ENCODE measurements at places on chromosomes 3 and 15. TPM values are rescaled to one million over a fixed set of nuclear protein-coding genes. Genes with fewer than 3 reads are reported as not detected.

IL12A gene
- total RNA-seq, result not detected

SNTN gene
- 0.24 TPM for total RNA-seq

GATA2 gene
- 17.7 TPM for total RNA-seq

PLSCR5 gene
- total RNA-seq, result 3.0 TPM

DTX3L gene
- total RNA-seq, result 0.33 TPM

- no peak for DNase-seq
- no peak overlapping the region for H3K27ac ChIP-seq
- peaks cover 8% of the 10 kb centered on the region for H3K4me1 ChIP-seq
- H3K27me3 ChIP-seq, result no peaks in the 10 kb centered on the region
- H3K4me3 ChIP-seq, result no peak overlapping the region
- H3K36me3 ChIP-seq, result no peaks in the 10 kb centered on the region
Measured at GRCh38 chr3:171821044-171821443, 10.8 kb upstream of the PLD1 start.

DNA sequence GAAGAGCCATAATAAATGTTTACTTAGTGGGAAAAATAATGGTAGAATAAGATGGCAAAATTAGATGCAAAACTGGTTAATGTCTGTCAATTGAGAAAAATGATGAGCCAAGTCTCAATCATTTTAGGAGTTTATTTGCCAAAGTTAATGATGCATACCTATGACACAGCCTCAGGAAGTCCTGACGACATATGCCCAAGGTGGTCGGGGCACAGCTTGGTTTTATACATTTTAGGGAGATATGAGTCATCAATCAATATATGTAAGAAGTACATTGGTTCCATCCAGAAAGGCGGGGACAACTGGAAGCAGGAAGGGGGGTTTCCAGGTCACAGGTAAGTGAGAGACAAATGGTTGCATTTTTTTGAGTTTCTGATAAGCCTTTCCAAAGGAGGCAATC is 31.5 kb downstream of the CLEC3B start:
- DNase-seq, result no peak
- no peaks in the 10 kb centered on the region for H3K27me3 ChIP-seq
- H3K4me1 ChIP-seq, result no peaks in the 10 kb centered on the region
- H3K27ac ChIP-seq, result no peak overlapping the region
- H3K36me3 ChIP-seq, result no peaks in the 10 kb centered on the region

GRCh38 chr3:115975353-115975752 is 352.0 kb downstream of the GAP43 start:
- no peaks in the 10 kb centered on the region for H3K4me1 ChIP-seq
- H3K27ac ChIP-seq, result no peak overlapping the region
- no peaks in the 10 kb centered on the region for H3K36me3 ChIP-seq
- no peaks in the 10 kb centered on the region for H3K27me3 ChIP-seq
- peak; percentile 70 for DNase-seq
- H3K4me3 ChIP-seq, result no peak overlapping the region

DNA sequence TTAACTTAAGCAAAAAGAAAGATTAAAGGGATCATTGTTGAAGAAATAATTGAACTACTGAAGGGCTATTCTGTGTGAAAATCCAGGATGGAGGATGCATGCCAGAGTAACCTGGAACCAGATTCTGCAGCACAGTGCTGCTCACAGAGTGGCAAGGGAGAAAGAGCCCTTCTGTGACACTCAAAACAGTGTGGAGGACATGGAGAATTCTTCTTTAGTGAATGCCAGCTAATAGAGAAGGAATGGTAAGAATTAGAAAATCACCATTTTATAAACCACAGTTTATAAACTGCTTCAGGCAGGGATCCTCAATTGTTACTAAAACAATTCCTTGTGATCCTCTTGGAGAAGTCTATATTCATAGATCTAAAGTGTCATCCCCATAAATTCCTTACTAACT is 70.4 kb upstream of the ARHGEF26 start:
- no peak overlapping the region for H3K27ac ChIP-seq
- H3K4me1 ChIP-seq, result no peaks in the 10 kb centered on the region
- no peak for DNase-seq
- no peaks in the 10 kb centered on the region for H3K36me3 ChIP-seq
- no peak overlapping the region for H3K4me3 ChIP-seq
- no peaks in the 10 kb centered on the region for H3K27me3 ChIP-seq

- no peaks in the 10 kb centered on the region for H3K27me3 ChIP-seq
- peaks cover 7% of the 10 kb centered on the region for H3K36me3 ChIP-seq
- H3K4me1 ChIP-seq, result peaks cover 3% of the 10 kb centered on the region
- H3K4me3 ChIP-seq, result no peak overlapping the region
Measured at GRCh38 chr3:62566022-62566557, 192.7 kb upstream of the FEZF2 start.

GRCh38 chr3:56810577-56811545 is 9.1 kb upstream of the ARHGEF3 start:
- H3K27ac ChIP-seq, result no peak overlapping the region
- H3K27me3 ChIP-seq, result no peaks in the 10 kb centered on the region
- no peaks in the 10 kb centered on the region for H3K36me3 ChIP-seq
- H3K4me1 ChIP-seq, result no peaks in the 10 kb centered on the region

GRCh38 chr3:149080011-149080698 is 6.2 kb downstream of the HLTF start:
- no peak for DNase-seq
- H3K4me1 ChIP-seq, result no peaks in the 10 kb centered on the region
- no peak overlapping the region for H3K4me3 ChIP-seq

DNA sequence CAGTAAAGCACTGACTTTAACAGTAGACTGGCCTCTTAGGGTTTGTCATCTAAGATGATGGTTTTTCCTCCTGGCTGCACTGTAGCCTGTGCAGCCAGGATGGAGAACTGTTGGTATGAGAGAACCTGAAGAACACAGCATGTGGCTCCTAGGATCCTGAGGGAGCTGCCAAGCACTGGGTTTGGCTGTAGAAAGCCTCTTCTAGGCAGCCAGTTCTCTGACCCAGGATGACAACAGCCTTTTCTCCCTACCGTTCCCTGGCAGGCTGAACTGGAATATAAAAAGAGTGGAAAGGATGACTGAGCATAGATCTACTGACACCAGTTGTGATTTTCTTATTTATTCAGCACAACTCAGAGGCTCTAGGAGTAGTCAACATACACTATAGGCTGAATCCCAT is 34.3 kb upstream of the MANF start:
- H3K4me1 ChIP-seq, result no peaks in the 10 kb centered on the region
- DNase-seq, result no peak
- no peaks in the 10 kb centered on the region for H3K36me3 ChIP-seq
- H3K27ac ChIP-seq, result no peak overlapping the region
- H3K27me3 ChIP-seq, result no peaks in the 10 kb centered on the region
- H3K4me3 ChIP-seq, result no peak overlapping the region

DNA sequence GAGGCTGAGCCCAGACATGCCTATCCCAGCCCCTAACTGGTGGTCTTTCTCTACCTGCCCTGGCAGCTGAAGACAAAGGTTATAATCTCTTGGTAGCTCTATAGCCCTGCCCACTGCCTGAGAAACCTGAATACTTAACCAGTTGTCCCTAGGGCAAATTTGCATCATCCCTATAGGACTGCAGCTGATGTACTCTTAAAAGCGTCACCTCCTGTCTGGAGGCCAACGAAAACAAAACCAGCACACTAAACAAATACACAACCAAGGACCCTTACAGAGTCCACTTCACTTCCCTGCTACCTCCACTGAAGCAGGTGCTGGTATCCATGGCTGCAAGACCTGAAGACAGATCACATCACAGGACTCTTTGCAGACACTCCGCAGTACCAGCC is 98.0 kb downstream of the KCNAB1 start:
- no peaks in the 10 kb centered on the region for H3K4me1 ChIP-seq
- no peaks in the 10 kb centered on the region for H3K36me3 ChIP-seq
- H3K4me3 ChIP-seq, result no peak overlapping the region
- no peak overlapping the region for H3K27ac ChIP-seq
- DNase-seq, result no peak
- no peaks in the 10 kb centered on the region for H3K27me3 ChIP-seq

DNA sequence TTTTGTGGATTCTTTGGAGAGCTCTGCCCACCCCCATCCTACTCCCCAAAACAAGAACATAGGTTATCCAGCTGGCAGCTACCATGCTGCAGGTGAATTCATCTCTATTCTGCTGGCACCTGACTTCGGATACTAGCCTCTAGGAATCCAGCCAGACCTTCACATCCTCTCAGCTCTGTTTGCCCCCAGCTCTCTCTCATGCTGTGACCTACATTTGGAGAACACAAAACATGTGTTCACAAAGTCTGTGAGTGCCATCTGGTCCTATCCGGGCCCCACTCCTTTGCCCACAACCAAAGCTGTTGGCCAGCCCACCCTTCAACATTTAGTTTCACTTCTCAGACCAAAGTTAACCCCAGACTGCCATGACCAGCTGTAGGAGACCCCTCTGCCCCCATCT is 89.4 kb upstream of the C3orf80 start:
- no peaks in the 10 kb centered on the region for H3K36me3 ChIP-seq
- no peak overlapping the region for H3K4me3 ChIP-seq
- no peaks in the 10 kb centered on the region for H3K27me3 ChIP-seq
- DNase-seq, result no peak
- H3K27ac ChIP-seq, result no peak overlapping the region
- no peaks in the 10 kb centered on the region for H3K4me1 ChIP-seq

DNA sequence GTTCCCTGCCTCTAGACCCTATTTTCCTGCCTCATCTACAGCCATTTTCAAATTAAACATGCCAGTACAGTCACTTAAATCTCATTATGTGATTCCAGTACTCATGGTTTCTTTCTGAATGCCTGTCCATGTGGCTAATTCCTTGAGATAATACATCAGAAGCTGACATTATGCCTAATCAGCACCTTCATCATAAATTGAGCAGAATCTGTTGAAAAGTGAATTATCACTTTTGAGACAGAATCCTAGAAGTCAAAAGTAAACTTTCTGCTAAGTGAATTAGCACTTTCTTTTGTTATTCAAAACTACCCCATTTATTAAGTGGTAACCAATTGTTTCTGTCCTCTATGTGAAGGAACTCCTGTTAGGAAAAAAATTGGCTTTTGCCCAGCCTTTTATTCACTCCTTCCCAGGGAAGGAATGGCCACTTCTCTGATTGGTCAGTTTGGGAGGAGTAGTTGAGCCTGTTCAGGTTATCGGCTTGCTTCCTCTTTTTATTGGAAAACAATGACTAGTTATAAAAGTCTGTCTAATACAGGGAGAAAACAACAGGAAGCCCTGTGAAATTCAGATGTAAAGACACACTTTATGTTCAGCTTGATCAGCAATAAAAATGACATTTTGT is 40.5 kb downstream of the OSTN start:
- no peak overlapping the region for H3K4me3 ChIP-seq
- peaks cover 4% of the 10 kb centered on the region for H3K4me1 ChIP-seq
- peak; percentile 24 for DNase-seq
- H3K27ac ChIP-seq, result no peak overlapping the region
- H3K36me3 ChIP-seq, result no peaks in the 10 kb centered on the region

DNA sequence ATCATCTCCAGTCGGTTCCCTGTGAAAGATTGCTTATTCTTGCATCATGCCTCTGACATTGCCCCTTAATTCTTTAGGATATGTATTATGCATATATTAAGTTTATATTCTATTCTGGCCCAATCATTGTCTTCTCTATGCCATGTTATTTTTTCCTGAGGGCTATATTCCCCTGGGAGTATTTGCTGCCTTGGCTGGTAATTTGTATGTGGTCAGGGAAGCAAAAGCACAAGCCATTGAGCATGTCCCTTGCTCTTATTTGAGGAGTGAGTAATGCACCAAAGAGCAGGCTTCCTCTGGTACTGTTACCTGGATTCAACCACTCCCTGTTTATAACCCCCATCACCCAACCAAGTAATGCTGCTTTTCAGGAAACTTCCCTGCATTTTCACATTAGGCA is 36.3 kb downstream of the STAC start:
- H3K36me3 ChIP-seq, result no peaks in the 10 kb centered on the region
- H3K4me1 ChIP-seq, result no peaks in the 10 kb centered on the region
- H3K4me3 ChIP-seq, result no peak overlapping the region
- no peak for DNase-seq
- H3K27ac ChIP-seq, result no peak overlapping the region
- H3K27me3 ChIP-seq, result no peaks in the 10 kb centered on the region

DNA sequence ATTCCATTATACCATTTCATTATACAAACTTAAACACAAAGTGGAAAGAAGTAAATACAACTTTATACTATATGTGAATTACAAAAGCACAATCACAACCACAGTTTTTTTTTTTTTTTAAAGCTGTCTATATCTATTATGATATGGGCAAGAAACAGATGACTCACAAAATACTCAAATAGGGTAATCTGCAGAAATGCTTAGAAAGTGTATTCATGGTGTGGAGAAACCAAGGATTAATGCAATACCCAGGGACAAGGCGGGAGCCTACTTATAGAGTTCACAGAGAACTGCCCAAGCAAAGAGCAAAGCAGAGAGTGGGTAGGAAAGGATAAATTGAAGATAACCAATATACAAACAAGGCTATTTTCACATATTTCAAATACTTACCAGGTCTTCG is 332.0 kb downstream of the FHIT start:
- H3K4me1 ChIP-seq, result no peaks in the 10 kb centered on the region
- no peaks in the 10 kb centered on the region for H3K36me3 ChIP-seq
- H3K27me3 ChIP-seq, result no peaks in the 10 kb centered on the region

GRCh38 chr3:146929696-146930095 is 324.6 kb upstream of the PLSCR5 start:
- DNase-seq, result no peak
- H3K27ac ChIP-seq, result no peak overlapping the region
- no peaks in the 10 kb centered on the region for H3K36me3 ChIP-seq
- no peaks in the 10 kb centered on the region for H3K27me3 ChIP-seq
- H3K4me3 ChIP-seq, result no peak overlapping the region
- H3K4me1 ChIP-seq, result no peaks in the 10 kb centered on the region

DNA sequence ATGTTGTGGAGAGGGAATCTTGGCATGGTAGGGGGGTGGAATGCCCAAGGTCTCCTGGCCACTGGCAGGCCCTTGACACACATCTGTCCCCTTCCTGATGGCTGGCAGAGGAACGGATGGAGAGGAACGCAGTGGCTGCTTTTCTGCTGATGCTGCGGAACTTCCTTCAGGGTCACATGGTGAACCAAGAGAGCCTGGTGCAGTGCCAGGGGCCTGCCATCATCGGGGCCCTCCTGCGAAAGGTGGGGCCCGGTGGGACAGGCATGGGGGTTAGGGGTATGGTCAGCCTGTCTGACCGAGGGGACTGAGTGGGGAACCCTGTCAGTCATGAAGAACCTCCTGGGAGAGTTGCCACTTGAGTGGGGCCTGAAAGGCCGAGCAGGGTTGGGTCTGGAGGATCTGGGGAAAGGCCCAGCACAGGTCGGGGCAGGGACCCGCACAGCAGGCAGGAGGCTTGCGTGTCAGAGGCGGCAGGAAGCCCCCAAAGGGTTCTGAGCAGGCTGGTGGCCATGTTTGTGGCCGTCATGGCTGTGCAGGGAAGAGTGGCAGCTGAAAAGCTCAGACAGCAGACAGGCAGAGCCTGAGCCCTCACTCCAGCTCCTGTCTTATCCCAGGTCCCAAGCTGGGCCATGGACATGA is 18.1 kb downstream of the NBEAL2 start:
- no peak for DNase-seq
- H3K4me3 ChIP-seq, result no peak overlapping the region
- H3K36me3 ChIP-seq, result no peaks in the 10 kb centered on the region
- no peaks in the 10 kb centered on the region for H3K27me3 ChIP-seq
- H3K4me1 ChIP-seq, result no peaks in the 10 kb centered on the region

DNA sequence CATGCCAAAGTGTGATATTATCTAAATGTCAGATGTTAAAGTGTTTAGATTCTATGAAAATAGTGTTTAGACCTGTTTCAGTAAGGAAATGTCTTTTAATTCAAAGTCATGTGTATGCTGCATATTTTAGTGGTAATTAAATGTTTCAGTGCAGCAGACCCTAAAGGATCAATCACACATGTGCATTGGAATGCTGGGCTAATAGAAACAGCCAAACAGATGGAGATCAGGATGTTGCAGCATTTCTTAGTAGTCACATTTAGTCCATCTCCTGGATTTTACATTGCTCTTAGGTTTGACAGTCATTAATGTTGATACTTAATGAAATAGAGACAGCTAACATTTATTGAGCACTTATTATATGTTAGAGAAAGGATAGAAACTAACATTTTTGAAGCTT is 18.5 kb downstream of the SPRED1 start:
- no peaks in the 10 kb centered on the region for H3K36me3 ChIP-seq
- no peaks in the 10 kb centered on the region for H3K27me3 ChIP-seq
- H3K4me1 ChIP-seq, result peaks cover 10% of the 10 kb centered on the region
- no peak overlapping the region for H3K27ac ChIP-seq
